T47D (cell line): ENCODE measurements at places on chromosomes 7 and 10.
A peak's percentile ranks its signal among the peaks of the same experiment; 100 is the strongest.

DNA sequence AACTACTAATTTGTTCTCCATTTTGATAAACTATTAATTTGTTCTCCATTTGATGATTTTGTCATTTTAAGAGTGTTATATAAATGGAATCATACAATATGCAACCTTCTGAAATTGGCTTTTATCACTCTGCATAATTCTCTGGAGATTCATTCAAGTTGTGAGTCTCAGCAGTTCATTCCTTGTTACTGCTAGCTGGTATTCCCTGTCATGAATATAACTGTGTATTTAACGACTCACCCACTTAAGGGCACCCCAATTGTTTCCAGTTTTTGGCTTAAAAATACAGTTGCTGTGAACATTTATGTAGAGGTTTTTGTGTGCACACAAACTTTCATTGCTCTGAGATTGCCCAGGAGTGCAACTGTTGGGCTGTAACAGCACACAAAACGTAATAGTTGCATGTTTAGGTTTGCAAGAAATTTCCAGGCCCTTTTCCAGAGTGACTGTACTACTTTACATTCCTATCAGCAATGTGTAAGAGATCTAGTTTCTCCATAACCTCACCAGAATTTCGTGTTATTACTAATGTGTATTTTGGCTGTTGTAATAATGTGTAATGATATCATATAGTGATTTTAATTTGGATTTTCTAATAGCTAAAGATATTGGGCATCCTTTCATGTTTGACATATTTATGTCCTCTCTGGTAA is 153.2 kb upstream of the ADCY1 start:
- DNase-seq: no peak

DNA sequence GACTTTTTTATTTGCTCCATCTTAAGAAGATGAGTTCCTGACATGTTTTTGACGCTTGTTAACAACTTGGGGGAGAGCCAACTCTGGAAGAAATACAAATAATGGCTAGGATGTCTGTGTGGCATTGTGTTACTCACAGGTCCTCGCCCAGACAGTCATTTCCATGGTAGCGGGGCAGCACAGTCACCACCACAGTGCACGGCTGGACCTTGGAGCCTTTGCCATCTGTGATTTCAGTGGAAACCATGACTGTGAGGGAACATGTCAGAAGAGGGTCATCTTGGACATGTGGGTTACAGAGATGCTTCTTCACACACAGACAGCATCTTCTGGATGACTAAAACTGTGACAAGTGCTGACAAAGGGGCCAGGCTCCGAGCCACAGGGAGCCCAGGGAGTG is 74.5 kb downstream of the PKD1L1 start:
- no peak for DNase-seq

DNA sequence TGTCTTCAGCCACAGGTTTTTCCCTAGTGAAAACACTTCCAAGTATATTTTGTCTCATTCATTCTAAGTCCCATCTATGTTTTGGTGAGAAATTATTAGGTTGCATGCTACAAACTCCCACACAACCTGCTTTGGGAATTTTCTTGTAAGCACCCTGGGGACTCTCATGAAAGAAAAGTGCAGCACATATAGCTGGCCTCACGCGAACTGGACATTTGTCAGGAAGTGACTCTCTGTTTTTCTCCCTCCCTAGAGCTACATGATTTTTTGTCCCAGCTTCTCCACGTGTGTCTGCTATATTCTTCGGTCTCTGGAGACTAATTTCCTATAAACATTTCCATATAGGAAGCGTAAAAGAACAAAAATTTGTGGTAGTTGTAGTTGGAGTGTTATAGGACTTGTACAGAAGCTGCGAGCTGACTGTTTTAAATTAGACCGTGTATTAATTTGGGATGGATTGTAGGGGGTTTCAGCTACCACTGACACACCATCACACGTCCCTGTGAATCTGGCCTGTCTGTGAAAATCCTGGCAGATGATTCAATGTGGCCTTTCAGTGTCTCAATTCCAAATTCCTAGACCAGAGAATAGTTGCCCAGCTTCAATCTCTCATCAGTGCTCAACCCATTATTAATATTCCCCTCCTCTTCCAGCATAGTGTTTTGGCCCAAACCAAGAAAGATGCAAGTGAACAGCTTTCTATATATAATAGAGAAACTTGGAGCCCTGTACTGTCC is 40.2 kb downstream of the ARL4A start:
- no peak for DNase-seq

- no peak for DNase-seq
These were observed 16.7 kb downstream of the SEMA3A start for GRCh38 chr7:84177758-84178412.

DNA sequence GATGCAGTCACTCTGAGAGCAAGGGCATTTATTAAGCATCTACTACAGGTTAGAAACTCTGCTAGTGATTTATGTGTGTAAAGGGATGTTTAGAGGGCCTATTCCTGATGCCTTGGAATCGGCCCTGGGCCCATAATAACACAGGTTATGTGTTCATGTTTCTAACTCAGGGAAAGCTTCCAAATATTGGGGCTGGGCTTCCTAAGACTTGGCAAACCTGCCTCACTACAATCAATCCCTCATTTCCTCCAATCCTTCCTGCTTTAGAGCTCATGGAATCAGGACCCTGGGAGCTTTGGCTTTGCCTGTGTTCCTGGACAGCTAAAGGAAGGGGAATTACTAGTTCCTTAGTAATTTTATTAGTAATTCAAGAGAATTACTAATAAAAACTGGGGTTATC is 148.8 kb downstream of the HIBADH start:
- DNase-seq: no peak

GRCh38 chr7:55162476-55162875 is 143.7 kb downstream of the EGFR start:
- no peak for DNase-seq

DNA sequence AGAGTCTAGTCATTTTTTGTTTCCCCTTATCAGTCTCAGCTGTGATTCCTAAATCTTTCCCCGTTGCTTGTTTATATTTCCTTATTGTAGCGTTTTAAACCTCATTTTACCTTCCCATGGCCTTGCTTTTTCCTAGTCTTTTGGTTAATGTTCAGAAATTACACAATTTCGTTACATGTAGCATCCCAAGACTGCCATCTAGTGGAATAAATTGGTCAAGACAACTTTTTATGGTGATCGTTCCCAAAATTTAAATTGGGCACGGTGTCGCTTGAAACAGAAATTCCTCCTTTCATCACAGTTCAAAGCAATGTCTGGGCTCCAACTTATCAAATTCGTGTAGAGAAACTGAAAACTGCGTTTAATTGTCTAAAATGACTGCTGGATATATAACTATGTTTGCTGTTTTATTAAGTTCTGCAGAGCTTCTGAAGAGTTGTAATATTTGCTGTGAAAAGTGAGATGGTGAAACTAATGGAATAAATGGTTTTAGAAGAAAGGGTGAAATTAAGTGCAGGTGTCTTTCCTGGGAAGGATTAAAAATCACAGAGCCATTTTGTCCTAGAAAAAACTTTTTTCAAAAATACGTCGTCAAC is 370.2 kb downstream of the PHF14 start:
- no peak for DNase-seq

DNA sequence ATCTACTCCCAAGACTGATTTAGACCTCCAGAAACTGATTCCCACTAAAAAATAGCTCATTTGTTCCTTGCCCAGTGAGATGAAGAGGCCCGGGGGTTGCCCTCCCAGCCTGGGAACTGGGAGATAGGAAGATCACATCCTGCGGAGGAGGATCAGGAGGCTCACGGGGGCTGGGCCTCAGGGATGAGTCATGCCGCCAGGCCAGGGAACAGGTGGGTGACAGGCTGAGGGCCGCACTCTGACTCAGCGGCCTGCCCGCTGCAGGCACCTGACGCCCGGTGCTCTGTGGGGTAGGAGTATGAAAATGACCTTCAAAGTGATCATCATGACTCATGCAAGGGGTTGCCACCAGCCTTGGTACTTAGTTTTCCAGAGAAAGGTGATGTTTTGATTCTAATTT is 104.5 kb upstream of the ZPBP start:
- no peak for DNase-seq

GRCh38 chr7:4144811-4145510 is 537.1 kb upstream of the FOXK1 start:
- DNase-seq: no peak

GRCh38 chr7:117791877-117792780 is 81.1 kb downstream of the CTTNBP2 start:
- peak; percentile 21 for DNase-seq

DNA sequence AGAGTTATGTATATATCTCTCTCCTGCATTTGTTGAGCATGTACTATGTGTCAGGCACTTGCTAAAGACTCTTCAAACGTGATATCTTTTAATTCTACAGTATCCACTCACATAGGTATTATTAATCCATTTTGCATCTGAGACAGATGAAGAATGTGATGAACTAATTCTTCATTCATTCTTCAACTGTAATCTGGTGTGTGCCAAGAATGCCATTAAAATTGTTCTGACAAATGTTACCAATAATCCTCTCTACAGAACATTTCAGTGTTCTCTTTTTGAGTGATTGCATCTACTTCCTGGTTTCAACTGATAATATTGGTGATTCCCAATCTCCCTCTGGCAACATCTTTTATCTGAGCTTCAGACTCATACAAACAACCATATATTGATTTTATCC is 18.0 kb upstream of the INHBA start:
- DNase-seq: no peak

GRCh38 chr10:51433949-51434475 is 265.4 kb downstream of the CSTF2T start:
- no peak for DNase-seq

DNA sequence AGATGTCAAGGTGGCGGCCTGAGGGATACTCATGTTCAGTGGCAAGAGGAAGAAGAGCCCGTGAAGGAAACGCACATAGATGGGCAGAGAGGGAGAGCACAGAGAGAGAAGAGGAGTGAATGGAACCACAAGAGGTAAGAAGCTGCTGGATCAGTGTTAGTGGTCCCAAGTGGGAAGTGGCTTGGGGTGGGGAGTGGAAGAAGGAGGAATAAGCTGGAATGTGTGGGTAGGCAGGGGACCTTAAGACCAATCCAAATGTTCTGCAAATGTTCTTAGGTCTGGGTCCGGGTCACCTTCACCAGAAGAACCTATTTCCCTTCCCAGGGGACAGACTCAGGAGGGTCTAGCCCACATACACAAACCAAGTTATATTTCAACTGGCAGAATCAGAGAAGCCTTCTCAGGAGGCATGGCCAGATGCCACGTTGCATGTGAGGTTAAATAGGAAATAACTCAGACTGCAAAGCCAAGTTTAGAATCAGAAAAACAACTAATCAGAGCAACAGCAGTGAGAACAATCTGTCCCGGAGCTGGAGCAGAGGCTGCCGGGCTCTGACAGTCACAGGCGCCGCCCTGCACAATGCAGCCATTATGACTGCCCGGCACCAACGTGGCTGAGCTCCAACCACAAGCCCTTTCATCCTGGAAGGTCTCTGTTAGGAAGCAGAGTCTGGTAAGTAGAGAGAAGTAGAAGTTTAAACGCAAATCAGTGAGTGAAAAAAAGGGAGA is 78.6 kb upstream of the ARMC3 start:
- DNase-seq: no peak

DNA sequence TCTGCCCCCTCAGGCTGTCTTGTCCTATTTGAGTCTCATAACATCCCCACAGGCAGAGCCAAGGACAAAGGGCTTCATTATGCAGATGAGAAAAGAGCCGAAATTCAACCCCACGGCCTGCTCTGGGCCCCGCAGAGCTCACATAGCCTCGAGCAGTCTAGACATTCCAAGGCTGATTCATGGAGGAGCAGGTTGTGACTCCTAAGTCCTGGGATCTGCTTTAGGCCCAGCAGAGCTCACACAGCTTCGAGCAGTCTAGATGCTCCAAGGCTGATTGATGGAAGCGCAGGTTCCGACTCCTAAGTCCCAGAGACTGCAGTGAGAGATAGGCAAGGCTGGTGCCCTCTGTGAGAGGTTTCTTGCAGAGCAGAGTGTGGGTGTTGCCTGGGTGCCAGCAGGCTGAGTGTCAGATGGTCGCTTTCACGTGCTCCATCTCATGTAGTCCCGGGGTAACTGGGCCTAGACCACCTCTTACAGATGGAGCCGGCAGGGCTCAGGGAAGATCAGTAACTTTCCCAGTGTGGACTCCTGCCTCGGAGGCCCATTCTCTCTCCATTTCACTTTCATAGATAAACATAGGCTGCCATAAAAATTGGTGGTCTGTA is 436.1 kb upstream of the FOXK1 start:
- peak; percentile 41 for DNase-seq

GRCh38 chr7:17086403-17086802 is 204.6 kb upstream of the AGR3 start:
- DNase-seq: no peak

DNA sequence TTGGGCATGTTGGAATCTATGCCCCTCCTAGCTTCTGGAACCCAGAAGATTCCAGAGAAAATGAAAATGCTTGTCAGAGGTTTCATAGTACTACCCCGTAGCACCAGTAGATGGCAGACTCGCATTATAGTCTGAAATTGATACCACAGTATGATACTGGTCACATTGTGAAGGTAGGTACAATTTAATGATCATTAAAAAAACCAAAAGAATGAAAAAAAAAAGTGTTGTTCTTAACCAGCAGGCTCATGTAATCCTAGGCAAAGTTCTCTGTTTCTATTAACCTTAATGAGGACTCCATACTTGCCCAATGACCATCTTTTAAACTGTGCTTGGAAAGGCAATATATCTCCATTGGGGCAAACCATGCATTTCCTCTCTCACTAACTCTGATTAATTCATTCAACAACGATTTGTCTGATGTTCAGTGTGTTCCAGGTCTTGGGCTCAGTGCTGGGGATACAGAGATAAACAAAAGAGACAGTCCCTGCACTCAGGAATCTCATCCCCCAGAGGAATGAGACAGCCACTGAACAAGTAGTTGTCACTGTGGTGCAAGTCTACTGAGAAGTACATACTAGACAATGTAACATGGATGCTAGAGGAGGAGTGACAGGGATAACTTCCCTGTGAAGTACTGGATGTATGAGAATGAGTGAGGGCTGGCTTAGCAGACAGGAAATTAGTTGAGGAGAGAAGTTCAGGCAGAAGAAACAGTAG is 223.5 kb upstream of the PHYHIPL start:
- DNase-seq: peak; percentile 11

DNA sequence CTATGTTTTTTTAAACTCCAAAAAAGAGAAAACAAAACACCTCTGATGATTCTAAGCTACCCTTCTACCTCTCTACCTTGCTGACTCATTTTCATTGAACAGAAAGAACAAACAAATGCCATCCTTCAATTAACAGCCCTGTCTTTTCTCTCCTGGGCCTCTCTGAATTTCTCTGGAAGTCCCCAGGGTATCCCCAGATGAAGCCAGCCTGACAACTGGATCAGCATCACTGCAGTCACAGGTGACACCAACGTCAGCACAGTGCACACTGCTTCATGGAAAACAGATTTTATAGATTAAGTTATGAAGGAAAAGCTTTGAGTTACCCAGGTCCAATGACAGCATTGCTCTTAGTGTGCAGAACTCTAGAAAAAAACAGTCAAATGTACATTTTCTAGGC is 5.7 kb downstream of the HUS1 start:
- no peak for DNase-seq

GRCh38 chr7:21013765-21014539 is 227.3 kb upstream of the SP8 start:
- no peak for DNase-seq

GRCh38 chr10:48811461-48811860 is 126.8 kb downstream of the WDFY4 start:
- DNase-seq: no peak

- DNase-seq: no peak
These were observed 9.9 kb downstream of the EPDR1 start for GRCh38 chr7:37930226-37930948.
